Putamen (tissue), 1 donor: ENCODE measurements at places on chromosomes 6 and 20.

- no peak for DNase-seq
Measured at GRCh38 chr20:37948956-37949355, 46.0 kb downstream of the VSTM2L start.

- no peak for DNase-seq
Measured at GRCh38 chr6:63802606-63803206, 167.1 kb downstream of the PHF3 start.

DNA sequence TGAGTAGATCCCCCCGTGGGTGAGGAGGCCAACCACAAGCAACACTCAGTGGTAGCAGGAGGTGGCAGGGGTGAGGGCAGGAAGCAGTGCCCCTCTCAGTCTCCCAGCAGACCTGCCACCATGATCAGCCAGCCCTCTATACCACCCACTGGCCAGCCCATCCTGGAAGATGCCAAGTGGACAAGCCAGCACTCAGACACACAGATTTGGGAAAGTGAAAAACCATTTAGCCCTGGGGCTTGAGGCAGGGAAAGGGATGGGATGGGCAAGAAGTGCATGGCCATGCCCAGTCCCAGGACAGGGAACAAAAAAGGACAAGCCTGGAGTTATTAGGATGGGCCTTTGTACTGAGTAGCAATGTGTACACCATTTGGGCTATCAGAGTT is 76.9 kb downstream of the HFE start:
- no peak for DNase-seq

DNA sequence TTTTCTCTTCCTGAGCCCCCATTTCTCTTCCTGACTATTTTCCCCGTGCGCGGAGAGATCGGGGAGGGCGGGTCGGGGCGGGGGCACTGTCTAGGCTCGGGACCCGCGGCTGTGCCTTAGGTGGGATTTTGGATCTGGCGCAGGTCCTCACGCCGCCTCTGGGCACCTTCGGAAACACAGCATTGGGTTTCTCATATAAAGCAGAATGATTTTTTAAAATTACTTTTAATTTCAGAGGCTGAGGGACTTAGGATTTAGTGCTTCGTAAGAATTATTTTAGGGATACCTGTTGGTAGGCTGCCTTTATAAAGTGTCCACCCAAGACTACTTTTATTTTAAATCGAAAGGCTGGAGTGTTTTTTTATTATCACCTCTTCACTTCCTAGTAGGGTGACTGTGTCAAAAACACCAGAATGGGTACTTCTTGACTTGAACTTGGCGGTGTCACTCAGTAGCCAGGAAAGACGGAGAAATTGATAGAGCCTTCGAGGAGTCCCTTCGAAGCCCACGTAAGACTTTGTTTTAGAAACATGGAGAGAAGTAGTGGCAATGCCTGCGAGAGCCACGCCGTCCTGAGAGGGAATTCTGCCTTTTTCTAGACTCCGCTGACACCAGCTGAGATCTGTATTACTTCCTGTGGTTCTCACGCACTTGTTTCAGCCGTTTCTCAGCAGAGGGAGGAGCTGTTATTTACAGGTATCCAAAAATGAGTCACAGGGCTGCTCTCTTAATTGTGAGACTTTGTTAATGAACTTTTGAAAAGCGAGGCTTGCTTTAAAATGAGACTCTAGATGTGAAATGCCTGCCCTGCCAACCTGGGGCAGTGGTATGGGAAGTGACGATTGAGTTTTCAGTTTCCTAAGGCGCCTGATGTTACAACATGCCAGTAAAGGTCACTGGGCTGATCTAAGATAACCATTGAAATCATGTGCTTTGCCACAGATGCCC is 667 bp downstream of the STX11 start:
- no peak for DNase-seq

DNA sequence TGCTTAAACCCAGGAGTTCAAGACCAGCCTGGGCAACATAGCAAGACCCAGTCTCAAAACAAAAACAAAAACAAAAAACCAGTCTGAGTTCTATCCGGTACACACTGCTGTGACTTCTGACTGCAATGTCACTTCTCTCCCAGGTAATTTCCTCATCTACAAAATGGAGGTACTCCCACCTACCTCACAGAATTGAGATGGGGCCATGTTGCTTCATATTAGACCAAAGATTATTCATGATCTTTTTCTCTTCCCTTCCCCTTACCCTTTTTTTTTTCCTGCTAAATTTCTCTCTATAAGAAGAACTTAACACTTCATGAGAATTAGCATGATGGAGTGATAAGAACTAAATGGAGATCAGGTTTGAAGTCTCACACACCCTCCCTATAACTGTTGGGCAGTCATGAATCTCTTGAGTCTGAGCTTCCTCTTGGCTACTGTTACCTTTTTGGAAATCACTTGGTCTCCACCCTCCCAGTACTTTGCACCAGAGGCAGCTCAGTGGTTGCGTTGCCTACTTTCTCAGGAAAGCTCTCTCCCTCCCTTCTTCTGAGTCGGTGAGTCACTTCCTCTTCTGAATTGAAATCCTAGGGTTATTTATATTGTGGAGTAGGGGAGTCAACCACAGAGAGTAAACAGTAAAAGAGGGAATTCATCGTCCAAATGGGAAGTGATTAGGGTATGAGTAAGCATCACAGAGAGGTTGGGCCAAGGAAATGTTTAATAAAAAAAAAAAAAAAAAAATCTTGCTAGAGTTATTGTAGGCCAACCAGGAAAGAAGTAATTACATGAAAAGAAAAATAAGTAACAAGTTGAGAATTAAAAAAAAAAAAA is 59.9 kb upstream of the MAP7 start:
- DNase-seq: no peak

- DNase-seq: no peak
Measured at GRCh38 chr20:59378396-59378795, 78.0 kb downstream of the EDN3 start.
